ENCODE measurements at places on chromosomes 11 and 22.

DNA sequence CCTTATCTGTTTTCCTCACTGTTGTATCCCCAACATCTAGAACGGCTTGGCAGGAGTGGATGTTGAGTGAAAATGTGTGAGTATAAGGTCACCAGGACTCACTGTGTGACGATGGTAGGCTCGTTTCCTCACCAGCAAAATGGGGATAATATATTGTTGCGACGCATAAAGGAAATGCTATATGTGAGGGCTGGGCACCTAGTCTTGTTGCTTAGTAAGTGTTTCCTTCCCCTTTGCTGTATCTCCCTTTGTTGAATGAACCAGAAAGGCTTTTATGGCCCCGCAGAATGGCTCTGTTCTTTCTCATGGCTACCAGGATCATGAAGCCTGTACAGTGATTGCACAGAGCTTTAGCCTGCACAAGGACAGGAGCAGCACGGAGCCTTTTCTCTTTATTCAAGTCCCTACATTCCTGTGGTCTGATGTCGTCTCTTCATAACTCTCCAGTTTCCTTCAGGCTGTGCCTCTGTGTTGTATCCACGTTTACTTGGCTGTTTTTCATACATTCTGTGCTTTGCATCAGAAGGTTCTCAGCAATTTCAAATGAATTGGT, 5.4 kb downstream of the TNRC6B start:
- no peak for DNase-seq

DNA sequence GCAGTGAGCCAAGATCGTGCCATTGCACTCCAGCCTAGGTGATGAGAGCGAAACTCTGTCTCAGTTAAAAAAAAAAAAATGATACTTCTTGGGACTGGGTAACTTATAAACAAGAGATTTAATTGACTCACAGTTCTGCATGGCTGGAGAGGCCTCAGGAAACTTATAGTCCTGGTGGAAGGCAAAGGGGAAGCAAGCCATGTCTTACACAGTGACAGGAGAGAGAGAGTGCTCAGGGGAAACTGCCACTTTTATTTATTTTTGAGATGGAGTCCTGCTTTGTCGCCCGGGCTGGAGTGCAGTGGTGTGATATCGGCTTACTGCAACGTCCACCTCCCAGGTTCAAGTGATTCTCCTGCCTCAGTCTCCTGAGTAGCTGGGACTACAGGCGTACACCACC, 8.2 kb downstream of the SDF2L1 start:
- DNase-seq = no peak

DNA sequence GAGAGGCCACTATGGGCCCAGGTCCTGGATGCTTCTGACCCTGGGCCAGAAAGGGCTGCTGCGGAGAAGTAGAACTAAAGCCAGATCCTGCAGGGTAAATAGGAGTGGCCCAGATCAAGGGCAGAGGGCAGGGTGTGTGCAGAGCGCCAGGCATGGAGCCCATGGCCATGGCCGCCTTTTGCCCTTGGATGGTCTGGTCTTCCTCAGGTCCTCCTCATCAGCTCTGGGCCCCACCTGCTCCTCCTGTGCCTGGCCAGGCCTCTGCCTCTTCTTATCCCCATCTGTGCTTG, 277.6 kb downstream of the BRD1 start:
- no peak for DNase-seq

GRCh38 chr11:3087821-3088800, 30.9 kb upstream of the CARS1 start:
- no peak for DNase-seq

GRCh38 chr11:111729831-111730311, 36.3 kb downstream of the PPP2R1B start:
- DNase-seq = no peak

- DNase-seq = no peak
Measured at GRCh38 chr11:74948546-74948897, 369 bp downstream of the XRRA1 start.

GRCh38 chr11:77411137-77411707, 62.7 kb downstream of the PAK1 start:
- DNase-seq = peak; percentile 25

GRCh38 chr22:28115426-28115825, 196.4 kb upstream of the PITPNB start:
- no peak for DNase-seq

- no peak for DNase-seq
Measured at GRCh38 chr11:3816673-3817072, 8.3 kb downstream of the PGAP2 start.

- no peak for DNase-seq
Measured at GRCh38 chr22:47767403-47767802, 1005.0 kb downstream of the TBC1D22A start.

DNA sequence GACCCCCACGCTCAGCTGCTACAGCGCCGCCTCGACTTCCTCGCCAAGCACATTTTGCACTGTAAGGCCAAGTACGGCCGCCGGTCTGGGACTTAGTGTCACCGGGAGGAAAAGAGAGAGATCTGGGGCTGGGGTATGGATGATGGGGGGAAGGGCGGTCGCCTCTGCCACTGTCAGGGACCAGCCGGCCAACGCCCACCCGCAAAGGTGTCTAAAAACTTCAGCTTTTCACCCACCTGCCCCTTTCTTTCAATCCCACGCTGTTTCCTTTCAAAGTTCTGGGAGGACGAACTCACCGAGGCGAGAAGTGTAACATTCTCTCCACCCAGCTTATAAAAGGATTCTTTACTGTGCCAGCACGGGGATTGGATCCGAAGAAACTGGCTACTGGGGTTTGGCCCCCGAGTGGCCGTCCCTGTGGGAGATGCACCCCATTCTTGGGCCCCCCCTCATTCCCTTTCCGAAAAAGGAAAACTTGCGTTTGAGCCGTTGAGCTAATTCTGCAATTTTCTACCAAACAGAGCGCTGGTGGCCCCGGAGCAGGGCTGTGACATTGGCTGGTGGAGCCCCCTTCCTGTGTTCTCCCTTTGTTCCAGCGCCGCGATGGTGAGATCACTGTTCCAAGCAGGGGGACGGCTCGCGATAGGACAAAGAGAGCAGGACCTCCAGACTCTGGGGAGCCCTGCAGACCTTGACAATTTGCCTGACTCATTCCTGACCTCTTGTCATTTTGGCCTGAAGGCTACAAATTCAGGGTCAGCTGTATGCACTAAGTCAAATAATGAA, 1.8 kb downstream of the FJX1 start:
- DNase-seq = peak; percentile 3

- no peak for DNase-seq
Measured at GRCh38 chr11:98621767-98622166, 399.0 kb upstream of the CNTN5 start.

DNA sequence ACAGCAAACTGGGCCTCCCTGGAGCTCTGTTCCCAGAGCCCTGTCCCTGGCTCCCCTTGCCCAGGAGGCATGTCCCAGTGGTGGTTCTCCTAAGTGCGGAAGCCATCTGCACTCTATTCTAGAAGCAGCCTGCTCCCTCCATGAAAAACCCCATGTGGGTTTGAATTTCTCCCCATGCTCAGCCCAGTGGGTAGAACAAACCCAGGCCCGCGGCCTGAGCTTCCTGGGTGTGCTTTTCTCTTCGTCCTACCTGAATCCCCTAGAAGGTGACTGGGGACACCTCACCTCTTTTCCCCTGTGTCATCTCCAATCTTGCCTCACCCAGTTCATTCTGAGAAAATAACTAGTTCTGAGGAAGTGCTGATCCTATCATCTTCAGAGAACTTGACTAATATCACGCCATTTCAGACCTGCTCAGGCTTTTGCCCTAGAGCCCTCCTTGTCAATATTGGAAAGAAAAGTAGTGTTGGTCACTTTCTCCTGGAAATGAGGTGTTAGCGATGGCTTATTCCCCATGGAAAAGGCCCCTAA, 15.9 kb downstream of the IL10RA start:
- peak; percentile 83 for DNase-seq

GRCh38 chr11:64996710-64997380, at the start of gene BATF2:
Gene BATF2, minus strand, starts transcription at chr11:64996971. Its CDS starts 57 bp downstream, at chr11:64996914.
- DNase-seq = peak; percentile 10

DNA sequence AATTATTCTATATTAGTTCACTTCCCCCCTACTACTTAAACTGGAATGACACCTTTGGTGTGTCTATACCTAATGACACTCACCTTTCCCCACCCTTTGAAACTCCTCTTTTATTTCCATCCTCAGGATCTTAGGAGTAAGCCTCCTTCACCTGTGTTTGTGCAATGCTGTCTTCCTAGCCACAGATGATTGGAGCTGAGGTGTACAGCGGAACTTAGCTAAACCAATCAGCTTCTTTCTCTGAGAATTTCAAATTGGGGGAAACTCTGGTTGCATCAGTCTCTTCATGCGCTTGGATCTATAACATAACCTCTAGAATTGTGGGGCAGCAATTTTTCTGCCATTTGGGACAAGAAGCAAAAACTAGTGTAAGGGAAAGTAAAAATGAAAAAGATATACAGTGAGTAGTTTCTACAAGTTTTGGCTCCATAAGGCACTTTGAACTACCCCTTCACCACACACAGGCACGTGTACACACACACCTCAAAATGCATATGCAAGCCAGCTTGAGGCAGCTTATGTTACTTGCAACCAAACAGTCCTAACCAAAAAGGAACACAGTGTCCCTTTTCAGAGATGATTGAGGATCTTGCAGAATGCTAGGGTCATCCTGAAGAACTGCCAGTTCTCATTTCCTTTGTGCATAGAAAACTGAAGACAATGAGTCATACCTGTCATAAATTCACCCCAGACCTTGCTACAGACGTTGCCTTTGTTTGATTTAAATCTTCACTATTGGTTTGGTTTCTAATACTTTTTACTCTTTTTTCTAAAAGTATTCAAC, 36.0 kb upstream of the LDLRAD3 start:
- no peak for DNase-seq

GRCh38 chr11:92916299-92916698, 53.2 kb upstream of the MTNR1B start:
- DNase-seq = no peak

DNA sequence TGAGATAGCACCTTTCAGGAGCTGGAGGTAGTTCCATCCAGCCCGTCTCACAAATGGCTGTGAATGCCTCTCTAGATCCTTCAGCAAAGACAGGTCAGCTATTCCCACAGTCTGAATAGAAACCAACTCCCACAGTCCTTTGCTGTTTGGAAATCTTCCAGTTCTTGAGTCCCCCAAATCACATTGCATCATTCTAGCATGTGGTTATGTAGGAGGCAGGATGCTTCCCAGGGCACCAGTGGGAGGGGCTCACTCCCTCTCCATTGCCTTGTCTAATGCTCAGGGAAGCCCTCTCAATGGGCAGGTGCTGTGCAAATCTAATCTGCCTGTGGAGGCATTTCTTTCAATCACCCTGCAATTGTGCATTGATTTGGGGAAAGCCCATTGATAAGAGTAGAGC, 14.6 kb downstream of the NAV2 start:
- no peak for DNase-seq

- no peak for DNase-seq
Measured at GRCh38 chr11:96306933-96307775, 35.8 kb downstream of the MAML2 start.

- no peak for DNase-seq
Measured at GRCh38 chr11:57842873-57843272, 81.3 kb downstream of the CTNND1 start.

DNA sequence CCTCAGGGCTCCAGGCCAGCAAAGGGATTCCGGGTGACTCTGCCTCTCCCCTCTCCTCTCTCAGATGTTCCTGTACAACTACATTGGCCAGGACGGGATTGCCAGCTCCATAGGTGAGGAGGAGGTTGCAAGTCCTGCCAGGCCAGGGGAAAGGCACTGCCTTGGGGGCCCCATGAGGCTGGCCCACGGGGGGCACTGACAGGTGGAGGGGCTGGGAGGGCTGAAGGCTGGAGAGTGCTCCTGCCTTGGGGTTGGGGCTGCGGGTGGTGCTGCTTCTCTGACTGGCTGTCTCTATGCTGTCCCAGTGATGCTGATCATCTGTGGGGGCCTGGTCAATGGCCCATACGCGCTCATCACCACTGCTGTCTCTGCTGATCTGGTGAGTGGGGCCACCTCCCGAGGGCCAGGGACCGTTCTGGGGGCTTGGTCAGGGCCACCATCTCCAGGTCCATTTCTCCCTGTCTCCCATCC, 21.7 kb downstream of the SLC37A2 start:
- DNase-seq = no peak

- DNase-seq = peak; percentile 8
Measured at GRCh38 chr11:67429038-67429668, 859 bp downstream of the RPS6KB2 start.

DNA sequence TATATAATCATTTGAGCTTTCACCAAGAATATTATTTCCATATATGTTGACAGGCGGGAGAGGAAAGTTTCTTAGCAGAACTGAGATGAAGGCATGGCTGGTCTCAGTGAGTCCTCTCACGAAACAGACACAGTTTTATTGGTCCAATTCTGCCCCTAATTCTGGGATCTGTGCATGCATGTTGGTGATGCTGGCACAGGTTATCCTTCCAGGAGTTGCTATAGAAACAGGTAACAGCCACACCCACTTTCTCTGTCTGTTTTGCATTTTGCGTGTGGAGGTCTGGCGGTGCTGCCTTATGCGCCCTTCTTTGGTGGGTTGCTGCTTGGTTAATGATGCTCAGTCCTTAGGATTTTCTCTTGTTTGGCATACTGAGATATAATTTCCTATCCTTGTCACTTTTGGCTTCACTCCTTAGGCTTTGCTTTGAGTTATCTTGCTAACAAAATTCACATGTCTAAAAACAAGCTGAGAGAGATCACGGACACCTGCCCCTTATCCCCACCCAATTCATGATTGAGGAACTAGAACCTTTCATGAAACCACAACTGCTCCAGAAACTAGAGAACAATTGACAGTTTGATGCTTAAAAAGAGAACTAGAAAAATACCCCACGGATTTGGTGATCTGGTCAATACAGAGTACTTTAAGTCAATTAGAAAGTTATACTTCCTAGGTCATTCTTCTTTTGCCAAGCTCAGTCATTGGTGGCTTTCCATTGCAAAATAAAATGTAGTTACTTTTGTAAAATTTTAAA, 189.3 kb downstream of the FAT3 start:
- no peak for DNase-seq

- DNase-seq = no peak
Measured at GRCh38 chr11:69105461-69106030, 50.2 kb upstream of the SMIM38 start.

GRCh38 chr22:23925020-23925606, 30.9 kb downstream of the MIF start:
- no peak for DNase-seq

DNA sequence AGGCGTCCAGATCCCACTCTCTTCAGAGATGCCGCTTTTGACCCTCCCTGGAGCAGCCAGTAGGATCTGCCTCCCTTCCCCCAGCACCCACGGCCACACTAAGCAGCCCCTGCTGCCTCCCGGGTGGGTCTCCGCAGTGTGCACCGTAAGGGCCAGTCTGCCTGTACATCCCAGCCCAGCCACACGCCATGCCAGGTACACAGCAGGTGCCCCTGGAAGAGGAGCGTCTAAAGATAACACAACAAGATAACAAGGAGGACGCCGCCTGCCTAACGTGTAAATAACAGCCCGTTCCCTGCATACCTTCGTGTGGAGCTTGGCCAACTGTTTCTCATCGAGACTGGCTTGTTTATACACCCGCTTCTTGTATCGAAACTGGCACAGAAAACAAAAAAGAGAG, 139.4 kb downstream of the SHANK2 start:
- no peak for DNase-seq

- no peak for DNase-seq
Measured at GRCh38 chr11:93655581-93656255, 5.8 kb upstream of the CEP295 start.

- DNase-seq = peak; percentile 64
Measured at GRCh38 chr11:122981388-122982264, at the start of gene BSX. Gene BSX, minus strand, starts transcription at chr11:122981834. Its CDS starts 163 bp downstream, at chr11:122981671.
